Fibroblast of the conjunctiva (primary cell): ENCODE measurements at places on chromosomes 3 and 15.
A peak's percentile ranks its signal among the peaks of the same experiment; 100 is the strongest.

GRCh38 chr3:45509038-45509767 lies 85.3 kb upstream of the LIMD1 start:
- DNase-seq = peak; percentile 78

DNA sequence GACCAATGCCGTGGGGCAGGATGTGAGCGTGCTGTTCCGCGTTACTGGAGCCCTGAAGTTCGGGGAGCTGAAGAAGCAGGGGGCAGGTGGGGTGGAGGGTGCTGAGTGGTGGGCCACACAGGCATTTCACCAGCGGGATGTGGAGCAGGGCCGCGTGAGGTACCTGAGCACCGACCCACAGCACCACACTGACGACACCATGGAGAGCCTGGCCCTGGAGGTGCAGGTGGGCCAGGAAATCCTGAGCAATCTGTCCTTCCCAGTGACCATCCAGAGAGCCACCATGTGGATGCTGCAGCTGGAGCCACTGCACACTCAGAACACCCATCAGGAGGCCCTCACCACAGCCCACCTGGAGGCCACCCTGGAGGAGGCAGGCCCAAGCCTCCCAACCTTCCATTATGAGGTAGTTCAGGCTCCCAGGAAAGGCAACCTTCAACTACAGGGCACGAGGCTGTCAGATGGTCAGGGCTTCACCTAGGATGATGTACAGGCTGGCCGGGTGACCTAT lies 179.6 kb downstream of the TBC1D2B start:
- DNase-seq = no peak

DNA sequence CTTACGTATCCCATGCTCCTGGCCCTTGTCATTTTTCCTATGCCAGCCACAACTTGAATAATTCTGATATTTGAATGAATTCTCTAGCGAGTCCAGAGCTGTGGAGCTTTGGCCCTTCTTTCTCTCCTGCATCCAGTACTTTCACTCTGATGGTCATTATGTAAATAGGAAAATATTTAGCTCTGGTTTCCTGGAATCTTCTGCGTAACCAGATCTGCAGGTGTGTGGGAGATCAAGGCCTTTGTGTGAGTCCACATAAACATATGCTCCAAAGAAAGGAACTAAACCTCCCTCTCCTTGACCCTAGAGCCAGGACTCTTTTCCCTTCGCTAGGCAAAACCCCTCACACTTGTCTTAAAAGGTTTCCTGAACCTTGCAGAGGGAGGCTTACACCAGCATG lies 132.5 kb upstream of the THBS1 start:
- no peak for DNase-seq

GRCh38 chr3:114226313-114226712 lies 11.1 kb downstream of the ZNF80 start:
- DNase-seq = no peak

GRCh38 chr15:50227076-50227475 lies 38.5 kb downstream of the HDC start:
- DNase-seq = no peak

DNA sequence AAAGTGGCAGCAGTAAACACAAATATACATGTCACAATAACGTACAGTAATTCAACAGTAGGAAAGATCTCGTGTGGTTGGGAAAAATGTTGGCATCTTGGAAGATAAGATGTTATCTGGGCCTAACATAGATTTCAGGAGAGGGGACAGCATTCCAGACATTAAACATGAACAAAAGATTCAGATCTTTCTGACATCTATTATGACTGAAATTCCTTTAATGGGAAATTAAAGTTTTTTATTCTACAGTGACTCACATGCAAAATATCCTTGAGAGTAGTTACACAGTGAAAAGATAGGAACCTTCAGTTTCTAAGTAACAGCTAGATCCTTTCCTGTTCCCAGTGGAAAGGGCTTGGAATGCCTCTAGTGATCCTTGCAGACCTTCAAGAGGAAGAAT lies 9.2 kb downstream of the NDUFB5 start:
- no peak for DNase-seq

DNA sequence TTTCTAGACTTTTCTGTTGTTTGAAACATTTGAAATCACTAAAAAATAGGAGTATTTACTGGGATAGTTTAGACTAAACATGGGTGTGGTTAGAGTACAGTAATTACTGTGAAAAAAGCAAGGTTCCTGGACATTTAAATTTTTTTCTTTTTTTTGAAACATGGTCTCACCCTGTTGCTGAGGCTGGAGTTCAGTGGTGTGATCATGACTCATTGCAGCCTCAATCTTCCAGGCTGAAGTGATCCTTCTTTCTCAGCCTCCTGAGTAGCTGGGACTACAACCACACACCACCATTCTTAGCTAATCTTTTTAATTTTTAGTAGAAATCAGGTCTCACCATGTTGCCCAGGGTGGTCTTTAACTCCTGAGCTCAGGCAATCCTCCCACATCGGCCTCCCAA lies 20.4 kb upstream of the CELF6 start:
- peak; percentile 8 for DNase-seq

GRCh38 chr15:74209560-74209958 lies 7.0 kb upstream of the STRA6 start:
- DNase-seq = no peak

GRCh38 chr3:5499404-5499803 lies 311.9 kb downstream of the EDEM1 start:
- no peak for DNase-seq

DNA sequence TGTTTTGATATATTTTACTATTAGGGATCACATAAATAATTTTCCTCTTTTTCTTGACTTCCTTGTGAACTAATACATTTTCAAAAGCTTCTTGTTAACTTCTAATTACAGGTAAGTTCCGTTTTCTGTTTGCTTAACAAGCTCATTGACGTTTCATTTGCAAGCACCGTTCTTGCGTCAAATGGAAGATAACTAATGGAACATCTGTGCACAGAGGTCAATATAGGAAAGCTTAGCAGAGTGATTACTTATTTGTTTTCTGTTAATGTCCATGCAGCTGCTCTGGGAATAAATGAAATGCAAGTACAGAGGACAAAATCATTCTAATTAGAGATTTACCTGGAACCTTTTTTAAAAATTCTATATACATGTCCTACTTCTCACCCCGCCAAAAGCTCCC lies 115.5 kb upstream of the C2CD4B start:
- DNase-seq = no peak
